ENCODE measurements at places on chromosomes 11 and 22. TPM values are rescaled to one million over a fixed set of nuclear protein-coding genes. Genes with fewer than 3 reads are reported as not detected.

FAM111A gene
- polyA plus RNA-seq, result 23.3 TPM

DNA sequence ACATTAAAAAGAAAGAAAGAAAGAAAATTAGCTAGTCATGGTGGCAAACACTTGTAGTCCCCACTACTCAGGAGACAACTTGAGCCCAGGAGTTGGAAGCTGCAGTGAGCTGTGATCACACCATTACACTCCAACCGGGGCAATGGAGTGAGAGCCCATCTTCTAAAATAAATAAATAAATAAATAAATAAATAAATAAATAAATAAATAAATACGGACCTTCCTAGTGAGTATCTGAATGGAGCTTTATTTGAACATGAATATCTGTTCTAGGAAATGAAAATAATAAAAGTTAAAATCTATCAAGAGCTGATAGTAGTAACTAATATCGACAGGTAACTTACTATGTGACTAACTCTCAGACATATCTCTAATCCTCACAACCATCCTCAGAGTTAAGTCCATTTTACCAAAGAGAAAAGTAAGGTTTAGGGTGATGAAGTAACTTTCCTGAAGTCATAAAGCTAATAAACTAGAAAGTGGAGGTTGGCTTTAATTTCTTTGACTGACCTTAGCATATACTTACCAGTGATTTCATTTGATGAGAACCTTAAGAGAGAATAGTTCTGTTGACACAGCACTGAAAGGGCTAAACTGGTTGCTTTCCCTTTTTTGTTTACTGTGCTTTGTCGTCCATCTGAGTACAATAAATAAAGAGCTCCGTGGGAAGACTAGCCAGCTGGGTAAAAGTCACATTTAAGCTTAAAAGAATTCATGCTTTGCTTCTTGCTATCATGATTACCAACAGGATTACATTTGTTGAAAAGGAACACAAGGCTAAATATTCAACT lies 22.4 kb downstream of the ENTHD1 start:
- no peak for DNase-seq

- no peak for DNase-seq
Measured at GRCh38 chr11:82003671-82004515, 729.8 kb downstream of the FAM181B start.

- no peak for DNase-seq
Measured at GRCh38 chr11:116910378-116910777, 73.0 kb upstream of the APOA1 start.
